KBM-7 (cell line): ENCODE measurements at places on chromosomes 2 and 18.

DNA sequence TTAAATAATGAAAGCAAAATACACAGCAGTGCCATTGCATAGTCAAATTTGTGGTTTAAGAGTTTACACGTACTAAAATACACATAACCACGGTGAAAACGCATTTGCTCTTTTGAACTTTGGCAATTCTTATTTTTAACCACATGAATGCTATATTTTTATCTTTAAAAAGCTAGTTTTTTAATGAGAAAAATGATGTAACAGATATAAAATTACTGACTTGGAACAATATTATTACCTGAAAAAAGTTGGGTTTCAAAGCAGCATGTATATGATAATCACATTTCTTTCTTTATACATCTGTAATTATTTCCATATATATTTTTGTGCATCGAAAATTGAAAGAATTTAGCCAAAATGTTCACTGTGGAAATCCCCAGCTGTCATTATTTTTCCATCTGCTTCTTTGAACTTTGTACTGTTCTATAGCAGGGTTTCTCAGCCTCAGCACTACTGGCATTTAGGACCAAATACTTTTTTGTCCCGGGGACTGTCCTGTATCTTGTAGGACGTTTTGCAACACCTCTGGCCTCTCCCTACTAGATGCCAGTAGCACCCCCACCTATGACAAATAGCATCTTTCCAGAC, 75.9 kb upstream of the CAB39 start:
- no peak for DNase-seq

DNA sequence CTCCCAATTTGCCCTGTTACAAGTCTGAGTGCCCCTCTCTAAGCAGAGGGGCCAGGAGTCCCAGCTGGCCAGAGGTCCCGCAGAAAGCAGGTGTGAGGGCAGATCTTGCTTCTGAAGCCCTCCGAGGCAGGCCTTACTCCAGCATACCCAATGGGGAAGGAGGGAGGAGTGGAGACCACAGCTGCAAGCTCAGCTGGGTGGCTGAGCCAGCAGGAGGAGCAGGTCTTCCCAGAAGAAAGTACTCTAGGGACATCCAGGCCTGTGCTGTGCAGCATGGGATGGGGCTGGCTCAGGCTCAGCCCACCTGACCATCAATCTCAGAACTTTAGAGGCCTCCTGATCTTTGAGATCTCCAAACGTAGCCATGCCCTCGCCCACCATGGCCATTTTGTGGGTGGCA, 31.3 kb downstream of the PLB1 start:
- DNase-seq: no peak

- DNase-seq: no peak
These were observed 378.4 kb upstream of the PIK3C3 start for GRCh38 chr18:41576643-41577042.

DNA sequence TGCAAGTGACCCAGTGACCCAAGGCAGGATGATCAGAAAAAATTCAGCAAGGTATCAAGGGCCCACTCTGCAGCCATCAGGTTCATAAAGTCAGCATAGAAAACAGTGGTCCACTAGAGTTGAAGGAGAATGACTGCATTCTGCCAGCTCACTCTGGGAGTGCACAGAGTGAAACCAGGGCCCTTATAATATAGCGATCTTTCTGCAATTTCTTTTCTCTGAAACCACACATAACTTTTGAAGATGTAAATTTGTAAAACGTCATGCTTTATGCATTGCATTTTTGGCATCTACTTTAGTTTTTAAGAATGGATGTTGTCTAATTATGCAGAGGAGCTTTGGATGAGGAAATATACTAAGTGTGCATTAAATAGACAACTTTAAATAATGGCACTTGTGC, 225.0 kb upstream of the SMIM21 start:
- DNase-seq: no peak

DNA sequence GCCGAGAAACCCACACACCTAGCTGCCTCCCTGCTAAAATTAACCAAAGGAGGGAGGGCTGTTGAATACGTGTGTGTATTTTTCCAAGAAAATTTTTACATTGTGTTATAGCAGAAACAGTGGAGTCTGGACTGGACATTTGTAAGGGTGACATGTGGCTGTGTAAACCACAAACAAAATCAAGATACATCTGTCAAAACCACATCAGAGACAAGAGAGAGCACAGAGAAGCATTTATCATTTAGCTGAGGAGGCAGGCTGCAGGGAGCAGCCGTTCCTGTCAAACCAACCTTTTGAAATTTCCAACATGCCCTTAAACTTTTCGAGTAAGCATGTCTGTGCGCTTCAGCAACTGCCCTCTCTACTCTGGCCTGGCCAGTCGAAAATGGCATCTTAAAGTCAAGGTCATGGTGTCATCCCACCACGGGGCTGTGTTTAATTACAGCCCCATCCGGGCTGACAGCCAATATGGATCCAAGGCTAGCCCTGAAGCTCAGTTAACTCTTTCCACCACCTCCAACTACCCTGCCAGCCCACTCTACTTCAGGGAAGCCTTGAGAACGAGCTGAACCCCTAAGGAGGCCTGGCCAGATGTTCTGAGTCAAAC, 8.4 kb downstream of the BCL11A start:
- DNase-seq: no peak

DNA sequence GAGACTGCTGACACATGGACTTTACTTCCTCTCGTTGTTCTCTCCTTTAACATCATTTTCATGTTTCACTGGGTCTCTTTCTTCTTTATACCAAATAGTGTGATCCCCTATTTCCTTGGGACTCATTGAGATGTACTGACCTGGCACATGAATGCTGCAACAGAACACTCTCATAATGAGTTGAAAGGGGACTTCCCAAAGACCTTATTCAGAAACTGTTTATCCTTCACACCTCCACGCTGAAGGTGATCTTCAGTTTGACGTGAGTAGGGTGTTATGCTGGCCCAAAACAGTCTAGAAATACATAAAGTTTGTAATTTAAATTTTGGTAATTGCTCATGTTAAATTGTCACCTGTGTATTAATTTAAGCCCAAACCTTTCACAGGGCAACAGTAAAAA, 1096.8 kb upstream of the GYPC start:
- no peak for DNase-seq

GRCh38 chr2:32931945-32932709, 14.6 kb upstream of the LTBP1 start:
- DNase-seq: no peak

- DNase-seq: no peak
These were observed 64.5 kb downstream of the UBR3 start for GRCh38 chr2:169891593-169892298.

DNA sequence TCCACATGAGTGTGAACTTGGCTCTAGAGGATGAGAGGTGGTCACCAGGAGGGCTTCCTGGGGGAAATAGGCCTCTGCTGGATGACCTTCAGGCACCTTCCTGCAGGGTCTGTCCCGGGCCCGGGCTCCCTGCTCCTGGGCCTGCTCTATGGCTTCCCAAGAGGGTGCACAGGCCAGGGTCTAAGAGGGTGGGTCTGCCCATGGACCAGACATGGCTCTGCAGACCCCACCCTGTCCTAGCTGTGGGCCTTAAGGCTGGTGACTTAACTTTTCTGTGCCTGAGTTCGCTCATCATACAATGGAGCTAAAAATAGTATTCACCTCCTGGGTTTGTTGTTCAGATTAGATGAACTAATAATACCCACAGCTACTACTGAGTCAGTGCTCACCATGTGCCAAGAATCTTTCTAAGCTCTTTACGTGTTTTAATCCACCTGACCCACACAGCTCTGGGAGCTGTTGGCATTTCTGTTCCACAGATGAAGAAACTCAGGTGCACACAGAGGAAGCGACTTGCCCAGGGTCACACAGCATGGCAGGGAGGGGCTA, 14.4 kb downstream of the INHBB start:
- DNase-seq: no peak

GRCh38 chr2:88003074-88003755, 13.1 kb downstream of the RNU2-63P start:
- DNase-seq: no peak

DNA sequence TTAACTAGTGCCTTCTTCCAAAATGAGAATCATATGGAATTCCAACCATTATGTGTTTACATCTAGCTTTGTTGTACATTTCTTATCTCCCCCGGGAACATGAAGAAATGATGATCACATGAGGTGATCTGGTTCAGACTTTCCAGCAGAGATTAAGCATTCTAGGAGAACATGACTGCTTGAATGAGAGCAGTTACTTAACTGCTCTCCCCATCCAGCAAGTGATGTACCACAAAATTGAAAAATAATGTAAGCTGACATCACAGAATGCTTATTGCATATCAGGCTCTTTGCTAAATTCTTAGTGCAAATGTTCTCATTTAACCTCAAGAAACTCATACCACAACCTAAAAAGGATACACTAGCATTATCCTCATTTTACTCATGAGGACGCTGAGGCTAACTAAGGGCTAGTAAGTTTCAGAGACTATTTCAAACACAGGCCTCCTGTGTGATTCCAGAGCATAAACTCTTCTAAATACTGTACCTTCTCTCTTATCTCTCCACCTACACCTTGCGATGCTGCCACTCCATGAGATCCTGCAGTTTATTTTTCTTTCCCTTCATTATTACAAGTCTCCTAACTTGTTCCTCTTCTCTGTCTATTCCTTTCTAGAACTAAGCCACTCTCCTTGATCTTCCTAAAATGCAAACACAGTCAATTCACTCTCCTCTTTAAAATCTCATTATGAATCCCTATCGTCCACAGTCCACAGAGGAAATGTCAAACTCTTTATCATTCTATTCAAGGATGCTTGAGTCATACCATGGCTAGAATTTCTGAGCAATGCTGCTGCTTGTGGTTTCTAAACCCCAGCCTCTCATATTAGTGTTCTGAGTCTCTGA, 1224.8 kb upstream of the ZEB2 start:
- DNase-seq: no peak

DNA sequence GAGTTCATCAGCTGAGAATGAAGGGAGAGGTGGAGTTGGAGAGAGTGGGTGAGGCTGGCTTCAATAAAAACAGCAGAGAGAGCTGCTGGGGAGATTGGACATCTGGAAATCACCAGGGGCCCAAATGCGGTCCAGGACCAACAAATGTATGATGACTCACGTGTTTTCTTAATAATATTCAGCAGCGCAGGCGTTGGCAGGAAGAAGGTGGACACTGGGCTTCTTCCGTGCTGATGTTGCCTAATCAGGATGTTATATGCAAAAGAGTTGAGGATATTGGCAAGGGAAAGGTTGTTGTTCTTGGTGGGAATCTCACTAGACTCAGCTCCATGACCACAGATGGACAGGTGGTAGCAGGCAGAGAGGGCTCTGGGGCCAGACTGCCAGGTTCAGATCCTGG, 12.8 kb upstream of the PLA2R1 start:
- DNase-seq: no peak

DNA sequence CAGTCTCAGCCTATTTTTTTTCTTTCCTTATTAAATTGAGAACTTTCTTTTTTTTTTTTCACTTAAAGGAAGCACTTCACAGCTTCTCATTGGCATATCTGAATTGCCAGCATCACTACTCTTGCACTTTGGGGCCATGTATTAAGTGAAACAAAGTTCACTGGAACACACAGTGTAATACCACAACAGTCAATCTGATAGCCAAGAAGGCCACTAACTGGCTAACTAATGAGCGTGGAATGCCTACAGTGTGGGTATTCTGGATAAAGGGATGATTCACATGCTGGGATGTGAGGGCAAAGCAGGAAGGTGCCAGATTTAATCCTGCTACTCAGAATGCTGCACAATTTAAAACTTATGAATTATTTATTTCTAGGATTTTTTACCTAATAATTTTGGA, 11.7 kb upstream of the C18orf63 start:
- DNase-seq: no peak

GRCh38 chr18:767961-768360, 44.1 kb downstream of the YES1 start:
- no peak for DNase-seq

DNA sequence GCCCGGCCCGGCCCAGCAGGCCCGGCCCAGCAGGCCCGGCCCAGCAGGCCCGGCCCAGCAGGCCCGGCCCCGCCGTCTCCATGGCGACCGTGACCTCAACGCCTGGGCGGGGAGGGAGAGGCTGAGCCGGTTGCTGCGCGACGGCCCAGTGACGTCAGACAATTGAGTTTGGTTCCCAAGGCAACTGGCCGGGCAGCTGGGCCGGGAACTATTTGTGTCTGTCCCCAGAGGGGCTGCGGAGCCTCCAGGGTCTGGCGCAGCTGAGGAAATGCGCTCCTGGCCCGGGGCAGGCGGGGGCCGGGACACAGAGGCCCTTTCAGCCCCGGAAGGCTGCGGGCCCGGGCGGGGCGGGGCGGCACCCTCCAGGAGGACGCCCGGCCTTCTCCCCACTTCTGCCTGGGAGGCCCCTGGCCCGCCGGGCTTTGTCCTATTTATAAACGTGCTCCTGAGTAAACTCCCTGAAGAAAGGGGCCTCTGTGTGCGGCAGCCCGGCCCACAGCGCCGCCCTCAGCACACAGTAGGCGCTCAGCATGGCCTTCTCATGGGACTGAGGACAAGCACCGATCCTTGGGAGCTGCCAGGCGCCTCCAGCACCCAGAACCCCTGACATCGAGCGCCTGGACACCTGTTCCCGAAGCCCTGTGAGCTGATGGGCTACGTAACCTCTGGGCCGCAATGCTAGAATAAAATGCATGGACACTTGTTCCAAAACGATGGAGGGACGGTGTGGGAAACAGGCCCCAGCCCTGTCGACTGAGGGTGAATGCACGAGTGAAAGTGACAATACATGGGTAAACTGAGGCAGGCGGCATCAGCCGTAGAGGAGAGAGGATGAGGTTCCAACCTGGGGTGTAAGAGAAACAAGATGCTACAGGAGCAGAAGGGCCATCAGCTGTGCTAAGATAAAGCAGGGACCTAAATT, 12.3 kb downstream of the TEX44 start:
- peak; percentile 94 for DNase-seq

- no peak for DNase-seq
These were observed 32.4 kb upstream of the CCDC150 start for GRCh38 chr2:196607073-196607472.

- DNase-seq: no peak
These were observed 17.7 kb downstream of the TUBB6 start for GRCh38 chr18:12325726-12326245.

GRCh38 chr2:42984081-42984480, 191.7 kb upstream of the HAAO start:
- no peak for DNase-seq

- no peak for DNase-seq
These were observed 248.2 kb downstream of the TMX3 start for GRCh38 chr18:68466672-68467071.

- no peak for DNase-seq
These were observed 108.0 kb upstream of the TNP1 start for GRCh38 chr2:216967889-216968288.
